ENCODE measurements at places on chromosomes 5 and 9. TPM values are rescaled to one million over a fixed set of nuclear protein-coding genes. Genes with fewer than 3 reads are reported as not detected.

STPG3 gene
- total RNA-seq, result not detected

ANKRD34B gene
- total RNA-seq, result 0.10 TPM

ENTPD2 gene
- not detected for total RNA-seq

FABP6 gene
- total RNA-seq, result not detected

CFAP157 gene
- total RNA-seq, result 0.19 TPM

C1QTNF3 gene
- total RNA-seq, result 2.7 TPM

HTR1A gene
- not detected for total RNA-seq

HTR4 gene
- 0.16 TPM for total RNA-seq

IL4 gene
- total RNA-seq, result not detected

ICE1 gene
- total RNA-seq, result 26.5 TPM

SPINK7 gene
- total RNA-seq, result not detected

TAF11L10 gene
- not detected for total RNA-seq

PDGFRB gene
- 201 TPM for total RNA-seq

NSMF gene
- 37.4 TPM for total RNA-seq

CNTNAP3 gene
- 7.9 TPM for total RNA-seq

SLCO4C1 gene
- 0.58 TPM for total RNA-seq

ADAMTS6 gene
- total RNA-seq, result 1.3 TPM

Data from mesenteric fat pad (tissue), 1 donor.